ENCODE measurements at places on chromosomes 7 and 10.
A peak's percentile ranks its signal among the peaks of the same experiment; 100 is the strongest.

DNA sequence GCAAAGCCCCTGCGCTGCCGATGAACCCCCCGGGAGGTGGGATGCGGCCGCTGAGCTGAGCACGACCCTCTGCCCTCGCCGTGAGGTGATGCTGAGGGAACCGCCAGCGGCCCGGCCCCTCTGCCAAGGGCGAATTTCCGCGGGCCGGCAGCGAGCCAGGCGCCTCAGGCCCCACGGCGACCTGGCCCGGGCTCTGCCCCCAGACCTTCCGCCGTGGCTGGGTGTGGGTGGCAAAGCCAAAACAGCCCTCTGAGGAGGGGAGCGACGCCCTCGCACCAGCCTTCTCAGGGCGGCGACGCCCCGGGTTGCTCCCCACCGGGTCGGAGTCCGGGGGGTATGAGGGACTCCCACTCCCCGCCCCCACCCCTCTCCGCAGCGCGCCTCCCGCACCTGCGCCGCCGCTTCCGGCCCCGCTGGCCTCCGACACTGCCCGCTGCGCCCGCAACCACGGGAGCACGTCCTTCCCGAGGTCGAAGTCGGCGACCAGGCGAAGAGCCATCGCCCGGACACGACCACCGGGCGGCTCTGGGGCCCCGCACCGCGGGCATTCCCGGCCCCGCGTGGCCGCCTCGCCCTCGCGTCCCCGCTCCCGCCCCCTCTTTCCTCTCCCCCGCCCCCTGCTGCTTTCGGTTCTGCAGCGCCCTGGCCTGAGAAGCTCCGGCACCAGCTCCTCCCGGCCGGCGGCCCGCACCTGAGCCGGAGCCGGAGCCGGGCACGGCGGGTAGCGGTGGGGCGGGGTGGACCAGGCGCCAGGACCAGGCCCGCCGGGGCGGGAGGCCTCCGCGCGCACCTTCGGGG lies at the start of gene GSAP:
Gene GSAP, minus strand, starts transcription at position 527 of the 798 bp plus-strand sequence. Its CDS starts 28 bp downstream, at position 499.
- peak; percentile 78 for DNase-seq

GRCh38 chr10:130013335-130014262 lies 49.5 kb upstream of the EBF3 start:
- no peak for DNase-seq

DNA sequence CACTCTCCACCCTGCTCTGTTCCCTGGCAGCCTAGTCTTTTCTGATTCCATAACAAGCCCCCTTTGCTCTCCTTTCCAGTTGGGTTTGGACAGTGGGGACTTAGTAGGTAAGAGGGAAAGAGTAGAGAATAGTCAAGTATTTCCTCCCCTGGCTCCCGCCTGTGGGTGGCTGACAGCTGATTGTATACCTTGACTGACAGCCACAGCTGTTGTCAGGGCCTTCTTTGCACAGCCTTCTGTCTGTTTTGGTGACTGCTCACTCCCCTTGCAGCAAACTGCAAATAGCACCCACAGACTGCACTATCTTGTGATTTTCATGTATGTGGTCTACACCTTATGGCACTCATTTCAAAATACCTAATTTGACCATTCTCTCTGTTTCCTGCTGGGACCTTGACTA lies 486.3 kb downstream of the ACTR3B start:
- DNase-seq: no peak

- no peak for DNase-seq
These were observed 43.9 kb upstream of the SLC29A3 start for GRCh38 chr10:71274901-71275796.

GRCh38 chr10:13790196-13790595 lies 203.4 kb downstream of the PRPF18 start:
- no peak for DNase-seq

- peak; percentile 65 for DNase-seq
These were observed 57.9 kb downstream of the ZNF467 start for GRCh38 chr7:149715476-149715875.

GRCh38 chr10:4646547-4646946 lies 179.5 kb upstream of the AKR1E2 start:
- no peak for DNase-seq

GRCh38 chr10:85961073-85961472 lies 405.5 kb downstream of the GRID1 start:
- no peak for DNase-seq

- no peak for DNase-seq
These were observed 853.5 kb downstream of the GATA3 start for GRCh38 chr10:8908013-8908412.

- DNase-seq: no peak
These were observed 5.0 kb upstream of the WAPL start for GRCh38 chr10:86526606-86527005.

- no peak for DNase-seq
These were observed 119.4 kb downstream of the GNAT3 start for GRCh38 chr7:80392229-80393169.

- no peak for DNase-seq
These were observed 752 bp downstream of the KLF14 start for GRCh38 chr7:130732980-130733930.

GRCh38 chr7:10780400-10780747 lies 193.3 kb upstream of the PHF14 start:
- no peak for DNase-seq

DNA sequence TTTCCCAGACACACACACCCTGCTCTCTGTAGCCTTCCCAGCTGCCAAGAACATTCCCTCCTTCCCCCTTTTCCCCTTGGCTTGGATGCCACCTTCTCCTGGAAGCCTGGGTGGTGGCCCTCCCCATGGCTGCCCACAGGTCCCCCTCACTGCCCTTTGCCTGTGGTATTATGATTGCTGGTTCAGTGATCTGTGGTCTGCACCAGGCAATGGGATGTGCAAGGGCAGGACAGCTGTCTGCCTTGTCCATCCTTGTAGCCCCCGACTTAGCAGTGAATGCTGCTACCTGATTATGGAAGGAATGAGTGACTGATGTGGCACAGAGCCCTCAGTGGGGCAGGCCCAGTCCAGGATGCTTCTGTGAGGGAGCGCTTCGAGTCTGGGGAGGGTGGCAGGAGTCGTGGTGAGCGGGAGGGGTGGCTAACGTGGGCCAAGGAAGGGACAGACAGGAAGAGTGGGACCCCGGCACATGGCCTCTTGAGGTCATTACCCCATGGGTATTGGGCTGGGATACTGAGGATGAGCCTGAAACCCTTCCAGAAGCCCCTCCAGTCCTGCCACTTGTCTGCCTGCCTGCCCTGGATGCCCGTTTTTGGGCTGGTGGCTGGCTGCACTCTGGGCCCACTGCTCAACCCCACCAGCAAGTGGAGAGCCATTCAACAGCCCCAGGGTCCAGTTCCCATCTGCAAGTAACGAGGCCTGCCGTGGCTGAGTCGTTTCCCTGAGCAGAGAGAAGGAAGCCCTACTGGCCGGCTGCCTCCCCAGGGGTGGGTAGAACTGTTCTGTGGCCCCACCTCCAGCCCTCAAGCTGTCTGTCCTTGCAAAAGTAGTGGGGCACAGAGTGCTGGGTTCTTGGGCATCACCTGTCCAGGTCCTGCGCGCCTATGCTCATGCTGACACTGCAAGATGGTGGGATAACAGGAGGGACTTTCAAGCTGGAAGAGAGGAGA lies 8.8 kb downstream of the CHST3 start:
- no peak for DNase-seq

DNA sequence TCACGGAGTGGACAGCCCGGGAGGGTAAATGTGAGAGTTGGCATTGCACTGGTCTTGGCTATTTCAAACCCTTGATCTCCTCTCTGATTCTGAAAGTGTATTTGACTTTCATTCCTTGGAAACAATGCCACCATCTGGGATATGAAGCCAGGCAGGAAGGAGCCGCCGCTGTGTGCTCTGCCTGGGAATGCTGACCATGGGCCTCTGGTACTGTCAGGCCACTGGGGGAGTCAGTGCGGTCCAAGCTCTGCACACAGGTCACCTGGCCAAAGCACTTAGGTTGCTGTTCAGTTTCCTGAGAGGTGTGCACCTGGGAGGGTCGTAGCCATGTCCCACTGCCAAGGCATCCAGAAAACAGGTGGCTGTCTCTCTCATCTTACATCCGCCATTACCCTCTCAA lies 68.5 kb upstream of the SHH start:
- peak; percentile 14 for DNase-seq

DNA sequence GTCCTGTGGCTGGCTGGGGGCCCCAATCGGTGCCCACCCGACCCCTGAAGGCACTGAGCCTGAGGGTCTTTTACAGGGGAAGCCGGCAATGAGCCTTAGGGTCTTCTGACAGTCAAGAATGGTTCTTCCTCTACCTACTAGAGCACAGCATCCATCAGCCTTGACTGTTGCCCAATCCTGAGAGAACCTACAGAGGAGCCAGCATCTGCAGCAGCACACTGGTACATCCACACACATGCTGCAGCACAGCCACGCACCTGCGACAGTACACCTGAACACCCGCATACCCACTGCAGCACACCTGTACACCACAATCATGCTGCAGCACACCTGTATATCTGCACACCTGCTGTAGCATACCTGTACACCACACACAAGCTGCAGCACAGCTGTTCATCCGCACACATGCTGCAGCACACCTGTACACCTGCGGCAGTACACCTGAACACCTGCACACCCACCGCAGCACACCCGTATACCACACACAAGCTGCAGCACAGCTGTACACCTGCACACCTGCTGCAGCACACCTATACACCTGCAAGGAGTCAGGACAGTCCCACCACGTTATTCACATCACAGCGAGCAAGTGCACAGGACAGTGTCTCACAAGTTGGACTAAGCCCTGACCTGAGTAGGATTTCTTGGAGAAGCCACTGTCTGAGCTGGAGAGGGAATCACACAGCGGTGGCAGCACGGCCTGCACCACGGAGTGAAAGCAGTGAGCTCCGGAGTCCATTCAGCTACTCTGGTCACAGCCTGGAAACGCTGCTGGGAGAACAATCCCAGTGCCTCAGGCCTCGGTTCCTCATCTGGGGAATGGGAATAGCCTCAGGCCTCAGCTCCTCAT lies 56.4 kb downstream of the VIPR2 start:
- peak; percentile 30 for DNase-seq

DNA sequence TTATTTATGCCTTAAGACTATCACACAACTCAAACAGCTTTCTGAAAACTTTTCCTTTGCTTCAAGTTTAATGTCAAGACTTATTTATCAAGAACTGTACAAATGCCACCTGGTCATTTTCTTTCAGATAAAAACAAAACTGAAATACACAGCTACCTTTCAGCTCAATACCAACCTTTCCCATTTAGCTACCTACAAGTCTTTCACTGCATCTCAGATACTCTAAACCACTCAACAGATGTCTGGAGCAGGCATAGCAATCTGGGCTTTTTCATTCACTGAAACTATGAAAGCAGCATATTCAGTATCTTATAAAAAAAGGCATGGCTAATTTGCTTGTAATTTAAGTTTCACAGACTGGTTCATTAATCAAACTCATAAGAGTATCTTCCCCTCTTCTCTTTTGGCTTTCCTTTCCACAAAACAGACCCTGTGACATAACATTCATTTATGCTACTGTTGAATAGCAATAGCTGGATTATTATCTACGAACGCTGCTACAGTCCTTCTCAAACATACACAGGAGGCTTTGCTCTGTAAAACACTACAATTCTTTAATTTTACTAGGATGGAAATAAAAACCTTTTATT lies 8.2 kb downstream of the TRA2A start:
- DNase-seq: no peak

- no peak for DNase-seq
These were observed 168.9 kb downstream of the SLIT1 start for GRCh38 chr10:97016728-97017473.

DNA sequence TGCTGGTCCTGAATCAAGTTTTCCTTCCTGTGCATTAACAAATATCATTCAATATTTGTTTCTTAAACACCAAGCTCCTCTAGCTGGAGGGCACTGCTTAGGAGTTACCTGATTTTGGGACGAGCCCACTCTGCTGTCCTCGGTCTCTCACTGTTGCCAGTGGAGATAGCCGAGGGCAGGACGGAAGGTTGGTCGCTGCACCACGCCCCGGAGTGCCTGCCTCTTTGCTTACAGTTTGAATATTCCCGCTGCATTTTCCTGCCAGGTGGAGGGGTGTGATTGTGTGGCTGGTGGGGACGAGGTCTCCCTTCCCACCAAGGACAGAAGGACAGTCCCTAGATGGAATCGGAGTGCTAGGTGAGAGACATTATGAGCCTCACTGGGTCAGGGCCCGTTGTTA lies 201.5 kb downstream of the DNAJB6 start:
- DNase-seq: no peak

GRCh38 chr7:136389933-136390332 lies 412.8 kb upstream of the MTPN start:
- no peak for DNase-seq

DNA sequence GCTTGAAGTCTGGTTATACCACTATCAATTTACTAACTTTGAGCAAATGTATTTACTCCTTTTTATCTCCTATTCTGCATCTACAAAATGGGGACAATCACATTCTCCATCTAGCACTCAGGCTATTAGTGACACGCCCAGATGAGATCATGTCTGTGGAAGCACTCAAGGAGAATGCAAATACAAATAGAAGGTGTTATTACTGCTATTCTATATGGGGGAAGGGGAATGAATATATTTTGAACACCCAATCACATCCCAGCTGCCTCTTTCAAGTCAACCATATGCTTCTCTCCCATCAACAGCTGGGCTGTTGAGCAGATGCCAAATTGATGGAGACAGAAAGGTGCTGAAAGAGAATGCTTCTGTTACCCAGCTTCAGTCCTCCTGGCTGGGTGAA lies 23.5 kb downstream of the SGMS1 start:
- DNase-seq: no peak

- no peak for DNase-seq
These were observed 41.2 kb upstream of the SDK1 start for GRCh38 chr7:3259711-3260400.

All from sigmoid colon (tissue), 7 donors.